ENCODE measurements at places on chromosomes 1 and 21. TPM values are rescaled to one million over a fixed set of nuclear protein-coding genes. Genes with fewer than 3 reads are reported as not detected.

Gene TTC4
- 9.6 TPM for total RNA-seq

Gene PTGFRN
- total RNA-seq: 146 TPM

Gene DNAJC28
- 0.99 TPM for total RNA-seq

Gene OR2T12
- total RNA-seq: not detected

Gene HTR6
- total RNA-seq: not detected

Gene GBP5
- under 0.01 TPM for total RNA-seq

Gene KCNK1
- total RNA-seq: under 0.01 TPM

Gene TNFRSF25
- total RNA-seq: 3.3 TPM

Gene S100A14
- total RNA-seq: not detected

Gene RIT1
- 19.0 TPM for total RNA-seq

Data from lung microvascular endothelial cell (primary cell).